ENCODE measurements at places on chromosomes 7 and 10.

GRCh38 chr10:19347621-19348020, 299.0 kb downstream of the MALRD1 start:
- no peak for DNase-seq

DNA sequence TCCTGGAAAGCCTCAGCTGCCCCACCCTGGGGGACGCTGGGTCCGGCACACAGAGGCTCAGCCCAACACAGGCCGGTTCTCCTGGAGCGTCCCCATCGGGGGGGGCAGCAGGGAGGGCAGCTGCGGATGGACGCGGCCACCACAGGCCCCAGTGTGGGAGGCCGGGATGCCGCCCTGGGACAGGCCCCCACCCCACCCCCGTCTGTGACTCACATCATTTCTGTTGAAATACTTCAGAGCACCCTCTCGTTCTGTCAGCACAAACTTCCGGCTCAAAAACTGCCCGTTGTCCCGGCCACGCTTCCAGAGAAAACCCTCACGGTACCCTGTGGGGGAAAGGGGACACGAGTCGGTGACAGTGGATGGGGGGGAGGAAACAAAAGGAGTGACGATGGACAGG, 28.5 kb downstream of the GET4 start:
- no peak for DNase-seq

GRCh38 chr10:46218921-46219320, 67.9 kb upstream of the ANTXRL start:
- DNase-seq = no peak

- DNase-seq = no peak
Measured at GRCh38 chr10:2121929-2122328, 384.6 kb upstream of the ADARB2 start.

DNA sequence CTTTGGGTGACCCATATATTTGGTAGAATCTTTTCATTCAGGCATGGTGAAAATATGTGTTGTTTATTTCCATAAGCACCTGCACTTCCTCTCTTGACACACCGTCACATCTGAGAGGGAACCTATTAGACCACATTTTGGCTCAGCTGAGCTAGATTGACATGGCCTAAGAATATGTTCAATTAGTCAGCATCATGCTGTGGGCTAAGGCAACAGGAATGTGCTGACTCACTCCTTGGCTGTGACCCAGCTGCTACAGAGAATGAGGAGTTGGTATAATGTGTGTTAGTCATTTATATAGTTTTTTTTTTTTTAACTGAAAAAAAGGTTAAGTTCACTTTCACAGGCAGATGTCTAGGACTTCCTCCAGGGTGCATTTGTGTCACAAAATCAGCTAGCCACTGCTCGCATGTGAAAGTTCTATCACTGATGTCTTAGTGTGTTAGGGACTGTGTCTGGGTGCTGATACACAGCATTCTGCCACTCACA, 180.6 kb downstream of the SEMA3E start:
- peak; percentile 56 for DNase-seq

- DNase-seq = no peak
Measured at GRCh38 chr10:102670871-102671434, 26.7 kb downstream of the TRIM8 start.

GRCh38 chr10:75528392-75528791, 97.0 kb downstream of the LRMDA start:
- DNase-seq = no peak

GRCh38 chr7:107355616-107356015, 114.2 kb upstream of the GPR22 start:
- DNase-seq = no peak

- no peak for DNase-seq
Measured at GRCh38 chr7:157347217-157347904, 10.6 kb downstream of the DNAJB6 start.

DNA sequence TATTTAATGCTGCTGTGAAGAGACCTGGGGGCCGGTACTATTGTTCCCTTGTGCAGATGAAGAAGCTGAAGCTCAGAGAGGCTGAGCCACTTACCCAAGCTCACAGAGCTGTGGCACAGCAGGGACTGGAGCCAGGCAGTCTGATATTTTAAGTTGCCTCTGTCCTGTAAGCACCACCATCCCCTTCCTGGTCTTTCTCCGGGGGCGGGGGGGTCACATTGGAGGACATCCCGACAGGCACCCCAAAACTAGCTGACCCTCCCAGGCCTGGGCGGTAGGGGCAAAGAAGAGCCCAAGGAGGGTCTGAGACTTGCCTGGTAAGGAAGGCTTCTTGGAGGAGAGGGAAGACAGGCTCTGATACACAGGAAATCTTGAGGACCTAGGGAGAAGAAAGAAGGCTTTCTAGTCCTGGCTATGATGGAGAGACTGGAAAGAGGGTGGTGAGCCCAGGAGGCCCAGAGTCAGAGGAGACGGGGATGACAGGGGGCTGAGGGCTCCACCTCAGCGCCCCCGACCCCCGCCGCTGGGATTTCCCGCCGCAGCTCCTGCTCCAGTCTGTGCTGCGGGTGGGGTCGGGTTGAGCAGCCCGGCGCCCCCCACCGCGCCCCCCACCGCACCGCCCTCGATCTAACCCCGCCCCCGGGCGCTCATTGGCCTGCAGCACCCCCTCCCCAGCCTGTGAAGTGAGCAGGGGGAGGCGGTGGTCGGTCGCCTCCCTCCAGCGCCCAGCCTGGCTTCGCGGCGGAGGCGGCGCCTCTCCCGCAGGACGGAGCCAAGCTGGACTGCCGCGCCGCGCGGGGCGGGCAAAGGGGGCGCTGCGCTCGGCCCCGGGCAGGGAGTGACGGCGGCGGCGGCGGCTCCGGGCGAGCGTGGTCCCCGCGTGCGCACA, at the start of gene ADCYAP1R1:
Gene ADCYAP1R1, plus strand, starts transcription at position 711 of the 889 bp plus-strand sequence. CDS start 10,957 bp downstream, outside the sequence.
- DNase-seq = no peak

- no peak for DNase-seq
Measured at GRCh38 chr10:81309041-81309552, 565.9 kb upstream of the NRG3 start.

DNA sequence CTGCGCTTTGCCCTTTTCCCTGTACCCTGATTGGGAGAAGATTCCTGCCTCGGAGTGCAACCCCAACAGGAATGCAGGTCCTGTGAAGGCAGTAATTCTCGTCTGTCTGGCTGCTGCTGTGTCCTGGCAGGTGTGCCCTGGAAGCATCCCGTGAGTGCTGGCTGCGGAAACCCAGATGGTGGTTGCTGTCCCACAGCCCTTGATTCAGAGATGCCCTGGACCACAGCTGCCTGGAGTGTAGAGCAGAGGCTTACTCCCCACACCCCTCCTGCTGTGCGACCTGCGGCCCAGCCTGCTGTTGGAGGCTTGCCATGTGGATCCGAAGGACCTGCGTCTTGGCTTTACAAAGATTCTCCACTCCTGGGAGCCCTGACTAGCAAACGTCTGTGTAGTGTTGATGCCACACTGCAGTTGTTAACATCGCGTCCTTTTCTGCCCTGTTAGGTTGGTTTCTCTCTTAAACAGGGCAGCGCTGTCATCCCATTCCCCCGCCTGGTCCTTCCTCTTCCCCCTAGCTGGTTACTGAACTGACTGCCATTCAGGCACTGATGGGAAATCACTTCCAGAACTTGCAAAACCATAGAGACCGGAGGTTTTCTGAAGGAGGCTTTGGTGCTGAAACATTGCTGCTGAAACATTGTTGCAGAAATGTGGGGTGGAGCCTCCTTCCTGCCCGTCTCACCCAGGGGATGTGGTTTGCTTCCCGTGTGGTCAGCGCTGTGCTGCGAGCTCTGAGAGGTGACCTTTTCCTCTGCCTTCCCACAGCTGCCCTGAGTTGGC, 53.3 kb downstream of the DNAJB6 start:
- no peak for DNase-seq

- no peak for DNase-seq
Measured at GRCh38 chr7:116689790-116690259, 17.8 kb downstream of the MET start.

GRCh38 chr10:50410066-50410811, 158.9 kb upstream of the ASAH2 start:
- no peak for DNase-seq

GRCh38 chr10:78960316-78960800, 108.4 kb upstream of the ZMIZ1 start:
- no peak for DNase-seq

DNA sequence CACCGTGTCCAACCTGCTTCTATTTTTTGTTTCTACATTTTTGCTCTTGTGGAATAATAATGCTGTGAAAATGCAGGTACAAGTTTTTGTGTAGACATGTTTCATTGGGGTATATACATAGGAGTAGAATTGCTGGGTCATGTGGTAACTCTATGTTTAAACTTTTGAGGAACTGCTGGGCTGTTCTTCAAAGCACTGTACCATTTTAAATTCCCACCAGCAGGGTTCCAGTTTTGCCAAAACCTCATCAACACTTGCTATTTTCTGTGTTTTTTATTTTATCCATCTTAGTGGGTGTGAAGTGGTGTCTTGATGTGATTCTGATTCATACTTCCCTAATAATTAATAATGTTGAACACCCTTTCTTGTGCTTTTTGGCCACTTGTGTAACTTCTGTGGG, 138.6 kb downstream of the RGS10 start:
- DNase-seq = no peak

GRCh38 chr10:50540069-50540825, 83.5 kb downstream of the SGMS1 start:
- DNase-seq = no peak

DNA sequence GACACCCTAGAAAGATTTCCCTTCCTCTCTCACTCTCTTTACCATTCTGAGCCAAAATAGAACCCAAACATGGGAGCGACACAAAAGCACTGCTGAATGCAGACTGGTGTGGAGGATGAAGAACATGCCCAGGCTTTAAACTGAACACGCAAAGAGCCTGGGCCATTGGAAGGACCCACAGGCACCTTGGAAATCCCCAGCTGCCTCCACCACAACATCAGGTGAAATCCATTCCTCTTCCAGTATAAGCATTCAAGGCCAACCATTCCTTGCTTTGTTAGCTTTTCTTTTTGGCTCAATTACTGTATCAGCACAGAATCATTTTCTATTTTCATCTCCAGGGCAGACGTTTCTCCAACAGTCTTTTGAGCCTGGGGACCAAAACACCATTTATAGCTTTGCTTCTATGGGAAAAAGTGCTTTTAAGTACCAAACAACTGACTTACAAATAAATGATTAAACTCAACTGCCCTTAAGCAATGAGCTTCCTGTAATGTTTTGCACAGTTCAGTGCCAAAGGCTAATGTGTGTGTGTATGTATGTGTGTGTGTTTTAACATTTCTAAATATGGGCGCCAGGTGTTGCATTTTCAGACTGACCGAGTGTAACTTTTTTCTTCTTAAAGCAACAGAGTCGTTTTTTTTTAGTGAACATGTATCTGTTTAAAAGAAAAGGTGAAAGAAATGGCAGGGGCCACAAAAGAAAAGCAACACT, 16.2 kb upstream of the BLNK start:
- DNase-seq = no peak

- no peak for DNase-seq
Measured at GRCh38 chr10:18450298-18450697, 201.1 kb downstream of the NSUN6 start.

- no peak for DNase-seq
Measured at GRCh38 chr7:37571806-37572205, 111.8 kb upstream of the GPR141 start.

- DNase-seq = no peak
Measured at GRCh38 chr10:86043236-86043635, 323.4 kb downstream of the GRID1 start.

DNA sequence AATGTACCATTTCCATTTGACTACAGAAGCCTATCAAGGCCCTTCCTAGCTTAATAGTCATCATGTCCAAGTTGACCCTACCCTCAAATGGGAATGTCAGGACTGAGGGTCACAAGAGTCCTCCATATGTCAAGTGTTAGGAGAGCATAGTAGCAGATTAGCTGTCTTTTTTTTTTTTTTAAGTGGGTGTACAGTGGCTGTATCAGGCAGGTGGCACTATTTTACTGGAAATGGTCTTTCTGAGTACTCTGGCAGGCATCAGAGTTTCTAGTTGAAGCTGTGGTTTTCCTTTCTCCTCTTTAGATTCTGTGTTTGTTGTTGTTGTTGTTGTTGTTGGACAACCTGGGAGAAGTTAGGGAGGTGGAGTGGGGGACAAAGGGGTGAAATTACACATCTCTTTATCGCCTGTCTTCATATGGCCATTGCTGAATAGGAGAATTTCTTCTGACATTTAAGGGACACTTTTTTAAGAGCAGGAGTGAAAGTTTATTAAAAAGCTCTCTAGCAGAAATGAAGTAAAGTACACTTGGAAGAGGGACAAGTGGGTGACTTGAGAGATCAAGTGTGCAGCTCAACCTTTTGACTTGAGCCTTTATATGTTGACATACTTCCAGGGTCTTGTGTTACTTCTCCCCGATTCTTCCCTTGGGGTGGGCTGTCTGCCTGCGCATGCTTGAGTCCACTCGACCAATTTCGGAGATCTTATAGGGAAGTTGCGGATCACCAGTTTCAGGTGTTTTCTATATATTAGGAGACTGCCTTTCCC, 104.1 kb upstream of the FOXP2 start:
- DNase-seq = no peak

DNA sequence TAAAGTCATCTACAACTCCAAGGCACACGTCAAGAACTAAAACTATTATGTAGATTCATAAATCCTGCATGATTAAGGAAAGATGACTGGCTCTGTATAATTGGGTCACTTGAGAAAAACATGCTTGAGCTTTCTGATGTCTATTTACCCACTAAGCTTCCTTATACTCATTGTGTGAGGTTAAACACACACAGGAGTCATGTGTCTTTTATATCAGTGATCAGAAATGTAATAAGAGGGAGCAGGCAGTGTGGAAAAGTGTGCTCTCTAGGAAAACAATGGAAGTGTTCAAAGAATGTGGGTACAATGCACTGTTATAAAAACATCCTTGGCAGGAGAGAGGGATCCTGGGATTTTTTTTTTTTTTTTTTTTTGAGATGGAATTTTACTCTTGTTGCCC, 108.6 kb upstream of the ARID5B start:
- no peak for DNase-seq

DNA sequence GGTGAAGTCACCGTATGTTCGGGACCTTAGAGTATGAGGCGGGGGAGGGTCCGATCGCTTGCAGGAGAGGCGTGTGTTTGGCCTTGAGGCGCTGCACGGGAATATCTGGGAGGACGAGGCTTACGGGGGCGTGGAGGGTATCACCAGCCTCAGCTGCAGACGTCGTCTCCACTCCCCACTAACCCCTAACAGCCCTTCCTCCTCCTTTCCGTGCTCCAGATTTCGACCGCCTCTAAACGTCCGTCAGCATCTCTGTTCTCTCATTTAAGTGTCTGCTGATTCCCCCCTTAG, 23.5 kb upstream of the ZNF12 start:
- no peak for DNase-seq

DNA sequence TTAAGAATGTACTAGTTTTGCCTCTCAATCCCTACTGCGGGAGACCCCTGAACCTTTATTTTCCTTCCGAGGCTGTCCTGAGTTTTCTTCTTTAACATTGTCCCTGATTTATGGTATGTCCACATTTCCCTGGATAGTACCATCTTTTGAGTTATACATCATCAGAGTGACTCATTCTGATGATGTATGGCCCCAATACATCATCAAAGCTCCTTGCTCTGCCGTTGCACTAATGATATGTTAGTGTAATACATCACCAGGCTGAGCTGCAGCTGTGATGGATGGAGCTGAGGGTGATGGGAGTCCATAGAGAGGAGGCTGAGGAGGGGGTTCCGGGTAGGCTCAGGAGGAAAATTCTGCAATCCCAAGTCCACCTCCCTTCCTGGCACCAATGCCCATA, 986.5 kb downstream of the KCNMA1 start:
- no peak for DNase-seq

Data from Peyer's patch (tissue), 4 donors.